Jurkat, Clone E6-1 (cell line): ENCODE measurements at places on chromosomes 16 and 17.

DNA sequence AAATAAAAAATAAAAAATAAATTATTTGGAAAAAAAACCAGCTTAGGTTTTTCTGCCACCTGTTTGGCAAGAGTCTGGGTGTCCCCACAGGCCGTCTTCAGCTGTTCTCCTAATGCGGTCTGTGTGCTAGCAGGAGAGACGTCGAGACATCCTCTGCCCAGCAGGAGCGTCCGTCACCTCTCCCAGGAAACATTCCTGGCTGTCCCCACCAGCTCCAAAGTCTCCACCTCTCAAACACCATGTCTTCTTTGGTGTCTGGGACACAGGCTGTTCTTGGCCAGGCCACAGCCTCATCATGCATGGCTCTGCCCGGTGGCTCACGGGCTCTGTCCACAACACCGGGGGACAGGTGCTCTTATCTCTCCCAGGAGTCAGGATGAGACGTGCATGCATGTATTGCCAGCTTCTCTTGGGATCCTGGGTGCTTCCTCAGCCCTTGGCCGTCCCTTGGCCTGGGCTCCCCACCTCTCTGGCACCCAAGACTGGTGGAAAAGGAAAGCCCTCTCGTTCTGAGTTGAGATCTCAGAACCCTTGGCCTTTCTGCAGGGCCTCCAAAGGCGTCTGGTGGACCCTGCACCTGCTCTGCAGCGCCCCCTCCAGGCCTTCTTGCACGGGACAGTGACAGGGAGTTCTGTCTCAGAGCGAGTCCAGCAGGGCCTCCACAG, 84.9 kb upstream of the CBX4 start:
- peak; percentile 17 for DNase-seq

- DNase-seq, result no peak
These were observed 30.5 kb downstream of the CDH1 start for GRCh38 chr16:68767581-68767980.

- no peak for DNase-seq
These were observed 597.7 kb downstream of the TOX3 start for GRCh38 chr16:51949282-51949681.

GRCh38 chr17:69060822-69061221, at the start of gene ABCA9:
Gene ABCA9 (minus strand): TSS chr17:69060927. CDS start chr17:69051126, 9,801 bp downstream.
- DNase-seq, result no peak

- DNase-seq, result peak; percentile 14
These were observed 825 bp downstream of the BLMH start for GRCh38 chr17:30290696-30291542.

DNA sequence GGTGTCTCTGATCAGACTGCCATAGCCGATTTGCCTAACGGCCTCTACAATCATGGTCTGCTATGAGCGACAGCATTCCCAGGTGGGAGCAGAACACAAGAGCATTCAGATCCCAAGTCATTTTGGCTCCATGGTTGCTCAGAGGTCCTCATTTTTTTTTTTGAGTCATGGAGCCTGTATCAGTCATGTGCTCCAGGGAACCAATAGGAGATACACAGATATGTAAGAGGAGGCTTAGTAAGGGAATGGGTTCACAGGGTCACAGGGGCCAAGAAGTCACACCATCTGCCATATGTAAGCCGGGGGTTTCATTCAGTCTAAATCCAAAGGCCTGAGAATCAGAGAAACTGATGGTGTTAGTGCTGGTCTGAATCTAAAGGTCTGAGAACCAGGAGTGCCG, 36.8 kb downstream of the CPPED1 start:
- DNase-seq, result no peak

- DNase-seq, result no peak
These were observed 17.4 kb downstream of the SALL1 start for GRCh38 chr16:51133688-51134087.

DNA sequence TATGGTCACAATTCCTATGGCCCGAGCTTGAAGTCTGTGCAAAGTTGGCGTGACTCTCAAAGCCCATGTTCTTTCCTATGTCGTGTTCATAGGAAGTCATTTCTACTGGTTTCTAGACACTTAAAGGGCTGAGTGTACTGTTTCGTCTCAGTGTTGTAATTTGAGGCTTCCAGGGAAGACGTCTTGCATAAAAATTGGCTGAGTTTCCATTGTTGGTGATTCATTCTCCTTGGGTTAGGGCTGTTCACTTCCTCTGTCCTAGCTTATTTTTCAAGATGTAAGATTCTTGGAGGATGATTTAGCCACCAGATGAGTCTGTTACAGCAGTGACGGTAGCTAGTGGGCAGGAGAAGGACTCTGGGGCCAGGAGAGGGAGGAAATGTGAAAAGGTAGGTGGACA, 43.1 kb downstream of the PIK3R5 start:
- DNase-seq, result no peak

DNA sequence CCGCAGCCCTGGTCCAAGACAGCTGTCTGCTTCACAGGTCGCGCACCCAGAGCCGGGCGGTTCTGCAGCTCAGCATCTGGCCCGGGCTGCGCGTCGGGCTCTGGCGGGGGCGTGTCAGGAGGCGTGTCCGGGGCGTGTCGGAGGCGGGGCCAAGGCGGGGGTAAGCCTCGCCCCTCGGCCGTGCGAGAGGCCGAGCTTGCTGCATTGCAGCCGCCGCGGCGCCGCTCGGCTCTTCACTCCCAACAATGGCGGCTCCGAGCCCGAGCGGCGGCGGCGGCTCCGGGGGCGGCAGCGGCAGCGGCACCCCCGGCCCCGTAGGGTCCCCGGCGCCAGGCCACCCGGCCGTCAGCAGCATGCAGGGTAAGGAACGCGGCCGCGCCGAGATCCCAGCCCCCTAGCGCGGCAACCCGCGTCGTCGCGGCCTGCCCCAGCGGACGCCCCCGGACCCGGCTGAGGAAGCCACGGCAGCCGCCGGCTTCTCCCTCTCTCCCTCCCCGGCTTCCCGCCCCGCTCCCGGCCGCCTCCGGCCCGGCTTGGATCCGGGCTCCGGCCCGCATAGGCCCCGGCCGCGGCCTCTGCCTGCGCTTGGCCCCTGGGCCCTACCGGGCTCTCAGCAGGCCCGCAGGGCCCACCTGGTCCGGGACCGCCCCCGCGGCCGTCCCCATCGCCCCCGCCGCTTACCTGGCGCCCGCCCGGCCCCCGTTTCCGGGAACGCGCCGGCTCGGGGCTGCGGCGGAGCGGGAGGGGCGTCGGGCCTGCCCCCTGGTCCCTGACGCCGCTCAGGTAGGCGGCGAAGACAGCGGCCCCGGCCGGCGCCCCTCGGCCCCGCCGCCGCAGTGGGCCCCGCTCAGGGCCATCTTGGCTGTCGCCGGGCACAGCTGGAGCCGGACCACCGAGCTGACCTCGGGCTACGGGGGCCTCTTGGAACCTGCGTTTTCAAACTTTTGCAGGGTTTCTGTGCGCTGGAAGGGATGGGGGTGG, at the start of gene MAP2K4:
Gene MAP2K4, plus strand, starts transcription at position 236 of the 981 bp plus-strand sequence. Its CDS starts 10 bp downstream, at position 246.
- DNase-seq, result peak; percentile 64

- peak; percentile 0 for DNase-seq
These were observed 337.4 kb upstream of the HSBP1 start for GRCh38 chr16:83470416-83470815.

- DNase-seq, result no peak
These were observed 4.7 kb downstream of the RPL13 start for GRCh38 chr16:89565256-89565505.

GRCh38 chr17:29444589-29444988, 54.4 kb downstream of the TAOK1 start:
- DNase-seq, result no peak

DNA sequence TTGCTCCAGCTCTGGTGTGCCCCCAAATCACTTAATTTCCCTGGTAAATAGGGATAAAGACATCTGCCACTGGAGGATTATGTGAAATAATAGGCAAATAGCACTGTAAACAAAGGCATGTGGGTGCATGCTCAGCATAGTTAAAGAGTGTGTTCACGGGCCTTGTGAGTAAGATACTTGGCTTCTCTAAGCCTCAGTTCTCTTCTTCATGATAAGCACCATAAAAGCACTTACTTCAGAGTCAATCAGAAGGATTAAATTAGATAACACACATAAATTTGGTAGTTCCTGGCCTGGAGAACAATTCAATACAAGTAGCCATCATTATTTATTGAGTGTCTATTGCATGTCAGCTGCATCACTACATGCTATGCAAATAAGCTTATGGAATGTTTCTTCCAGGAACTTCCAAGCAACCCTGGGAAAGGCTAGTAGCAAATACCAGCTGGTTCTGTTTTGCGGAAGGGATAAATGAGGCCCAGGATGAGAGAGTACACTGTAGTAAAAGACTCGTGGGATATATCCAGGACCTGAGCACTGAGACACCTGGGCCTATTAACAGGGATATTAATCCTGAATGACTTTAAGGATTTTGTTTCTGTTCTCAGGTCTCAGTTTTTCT, 14.5 kb downstream of the CCL11 start:
- DNase-seq, result no peak

DNA sequence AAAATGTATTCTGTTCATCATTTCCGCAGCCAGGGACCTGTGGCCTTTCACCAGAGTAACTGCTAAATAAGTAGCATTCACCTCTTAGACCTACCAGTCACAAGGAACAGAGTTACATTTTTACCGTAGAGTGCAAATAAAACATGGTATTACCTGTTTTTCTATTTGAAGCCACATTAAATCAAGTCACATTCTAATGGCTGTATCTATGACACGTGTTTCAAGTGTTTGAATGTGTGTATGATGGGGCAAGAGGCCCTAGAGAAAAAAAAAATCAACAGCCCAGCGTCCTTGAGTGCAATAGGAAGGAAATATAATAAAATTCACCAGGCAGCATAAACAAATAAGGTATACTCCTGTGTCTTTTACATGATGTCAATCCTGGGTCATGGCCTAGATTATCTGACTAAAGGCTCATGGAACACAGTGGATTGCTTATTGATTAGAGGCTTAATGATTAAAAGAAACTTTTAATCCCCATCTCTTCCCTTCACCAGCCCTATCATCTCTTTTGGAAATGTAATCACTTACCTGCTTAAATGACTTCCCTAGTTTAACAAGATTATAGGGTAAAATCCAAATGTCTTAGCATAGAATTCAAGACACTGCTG, 168.7 kb upstream of the CDH5 start:
- DNase-seq, result no peak

- no peak for DNase-seq
These were observed 10.0 kb downstream of the BTBD17 start for GRCh38 chr17:74351552-74352210.

- DNase-seq, result peak; percentile 81
These were observed 9.4 kb downstream of the METTL9 start for GRCh38 chr16:21608639-21609328.

DNA sequence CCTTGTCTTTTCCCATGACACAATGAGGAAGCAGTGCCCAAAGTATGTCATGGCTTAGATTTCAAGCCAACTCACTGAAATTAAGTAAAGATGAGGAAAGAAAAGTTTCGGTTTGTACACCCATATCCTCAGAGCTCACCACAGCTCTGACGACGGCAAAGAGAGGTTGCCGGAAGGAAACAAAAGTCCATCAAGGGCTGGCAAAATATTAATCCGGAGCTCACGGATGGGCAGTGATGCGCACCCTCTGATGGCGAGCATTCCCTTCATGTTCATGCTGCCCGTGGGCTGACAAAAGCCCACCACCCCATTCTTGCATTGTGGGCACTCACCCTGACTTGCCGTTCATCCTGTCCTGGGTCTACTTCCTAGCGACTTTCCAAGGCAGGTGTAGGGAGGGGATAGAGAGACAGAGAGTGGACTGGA, 103.1 kb downstream of the SOX9 start:
- no peak for DNase-seq

DNA sequence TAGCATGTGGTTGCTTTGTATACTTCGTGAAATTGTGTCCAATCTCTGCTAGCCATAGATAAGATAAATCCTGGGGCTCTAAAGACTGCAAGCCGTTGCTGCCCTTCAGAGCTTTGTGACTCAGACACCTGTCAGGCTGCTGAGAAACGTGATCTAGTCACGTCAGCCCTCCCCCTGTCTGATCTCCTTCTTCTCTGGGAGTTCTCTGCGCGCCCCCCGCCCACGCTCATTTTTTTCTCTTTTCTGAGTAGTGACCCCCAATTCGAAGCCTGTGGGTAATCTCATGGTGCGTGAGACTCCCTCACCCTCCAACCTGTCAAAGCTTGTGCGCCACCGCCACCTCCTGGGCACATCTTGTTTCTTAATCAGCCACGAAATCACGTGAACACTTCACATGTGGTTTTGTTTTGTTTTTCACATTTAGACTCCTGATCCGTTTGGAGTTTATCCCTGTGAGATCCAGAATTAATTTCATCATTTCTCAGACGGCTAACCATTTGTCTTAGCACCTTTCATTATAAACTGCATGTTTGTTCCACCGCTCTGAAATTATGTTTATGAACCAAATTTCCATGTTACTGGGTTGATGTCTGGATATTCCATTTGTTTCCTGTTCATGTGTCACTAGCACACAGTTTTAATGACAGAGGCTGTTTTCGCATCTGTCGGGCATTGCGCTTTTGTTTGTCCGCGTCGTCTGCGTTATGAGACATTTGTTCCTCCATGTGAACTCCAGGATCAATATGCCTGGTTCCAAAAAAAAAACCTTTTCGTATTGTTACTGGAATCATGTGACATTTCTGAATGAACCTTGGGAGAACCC, 977 bp upstream of the ZNF778 start:
- peak; percentile 75 for DNase-seq

- no peak for DNase-seq
These were observed 1.4 kb upstream of the SPHK1 start for GRCh38 chr17:76382803-76383545.

- no peak for DNase-seq
These were observed 75.2 kb upstream of the TRAP1 start for GRCh38 chr16:3792472-3793012.

- no peak for DNase-seq
These were observed 11.4 kb downstream of the HSF5 start for GRCh38 chr17:58476812-58477211.

- DNase-seq, result no peak
These were observed 1098.4 kb upstream of the EEF2KMT start for GRCh38 chr16:6195966-6196365.

DNA sequence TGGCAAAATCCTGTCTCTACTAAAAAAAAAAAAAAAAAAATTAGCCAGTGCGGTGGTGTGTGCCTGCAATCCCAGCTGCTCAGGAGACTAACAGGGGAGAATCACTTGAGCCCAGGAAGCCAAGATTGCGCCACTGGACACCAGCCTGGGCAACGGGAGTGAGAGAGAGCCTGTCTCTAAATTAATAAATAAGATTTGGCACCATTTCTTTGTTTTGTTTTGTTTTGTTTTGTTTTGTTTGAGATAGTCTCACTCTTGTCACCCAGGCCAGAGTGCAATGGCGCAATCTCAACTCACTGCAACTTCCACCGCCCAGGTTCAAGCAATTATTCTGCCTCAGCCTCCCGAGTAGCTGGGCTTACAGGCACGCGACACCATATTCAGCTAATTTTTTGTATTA, 9.4 kb upstream of the GAST start:
- no peak for DNase-seq

- no peak for DNase-seq
These were observed 16.7 kb upstream of the MTMR4 start for GRCh38 chr17:58531122-58531521.

DNA sequence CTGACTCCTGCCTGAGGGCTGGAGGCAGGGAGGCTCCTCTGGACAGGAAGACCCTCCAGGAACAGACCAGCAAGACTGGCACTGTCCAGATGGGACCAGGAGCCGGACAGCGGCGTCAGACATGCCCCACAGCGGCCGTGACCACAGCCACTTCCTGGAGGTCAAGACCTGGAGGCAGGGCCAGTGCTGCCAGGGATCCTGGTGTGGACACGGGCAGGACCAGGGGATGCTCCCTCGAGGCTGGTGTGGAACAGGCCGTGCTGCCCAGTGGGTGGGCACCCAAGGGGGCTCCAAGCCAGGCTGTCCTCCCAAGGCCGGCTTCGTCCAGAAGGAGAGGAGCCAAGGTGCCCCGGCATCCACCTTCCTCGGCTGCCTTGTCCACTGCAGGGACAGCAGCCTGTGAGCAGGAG, 4.5 kb upstream of the CCDC57 start:
- DNase-seq, result no peak
